ENCODE measurements at places on chromosomes 16 and 17.

DNA sequence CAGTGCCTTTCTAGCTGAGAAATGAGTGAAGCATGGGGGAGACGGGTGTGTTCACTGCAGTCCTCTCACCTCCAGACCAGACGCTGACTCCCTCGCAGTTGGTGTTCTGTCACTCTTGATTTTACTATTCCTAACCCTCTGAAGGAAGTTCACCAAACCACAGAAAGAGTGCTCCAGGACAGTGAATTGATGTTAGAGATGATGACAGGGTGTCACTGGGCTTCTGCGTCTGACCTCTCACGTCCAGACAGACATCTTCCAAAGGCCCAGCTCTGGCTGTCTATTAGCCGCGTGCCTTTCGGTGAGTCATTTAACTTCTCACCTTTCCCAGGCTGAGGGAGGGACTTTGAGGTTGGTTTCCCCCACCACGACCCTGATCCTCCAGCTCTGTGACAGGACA is 8.2 kb downstream of the CRAMP1 start:
- DNase-seq = no peak

DNA sequence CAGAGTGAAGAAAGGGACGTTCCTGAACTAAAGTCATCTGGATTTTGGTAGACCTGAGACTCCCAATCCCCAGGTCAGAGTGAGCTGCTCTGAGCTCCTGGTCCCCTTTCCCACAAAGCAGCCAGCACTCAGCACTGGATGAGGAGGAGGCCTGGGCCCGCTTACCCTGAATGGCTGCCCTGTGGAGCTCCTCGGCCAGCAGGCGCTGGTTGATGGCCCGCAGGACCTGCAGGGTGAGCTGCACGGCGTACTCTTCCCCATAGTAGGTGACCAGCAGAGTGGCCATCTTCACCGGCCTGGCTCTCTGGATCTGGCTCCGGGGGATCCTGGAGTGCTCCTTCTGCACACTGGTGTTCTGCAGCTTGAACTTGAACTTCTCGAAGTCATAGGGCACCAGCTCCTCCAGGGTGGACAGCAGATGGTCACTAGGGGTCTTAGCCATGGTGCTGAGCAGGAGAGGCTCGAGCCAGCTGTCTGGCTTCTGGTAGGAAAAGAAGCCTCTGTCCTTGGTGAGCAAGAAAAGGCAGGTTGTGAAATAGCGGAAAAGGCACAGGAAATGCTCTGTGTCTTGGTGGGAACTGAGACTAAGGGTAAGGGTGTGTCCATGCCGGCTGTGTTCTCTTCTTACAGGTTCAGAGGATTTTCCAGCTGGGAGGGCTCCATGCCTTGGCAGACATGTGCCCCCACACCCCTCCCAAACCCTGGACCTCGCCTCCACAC is at the start of gene MEFV:
Gene MEFV (minus strand): TSS at position 488 of the 720 bp plus-strand sequence. CDS start 46 bp downstream, at position 442.
- no peak for DNase-seq

- DNase-seq = no peak
Observed at GRCh38 chr17:4142107-4142900, 526 bp downstream of the ZZEF1 start.

DNA sequence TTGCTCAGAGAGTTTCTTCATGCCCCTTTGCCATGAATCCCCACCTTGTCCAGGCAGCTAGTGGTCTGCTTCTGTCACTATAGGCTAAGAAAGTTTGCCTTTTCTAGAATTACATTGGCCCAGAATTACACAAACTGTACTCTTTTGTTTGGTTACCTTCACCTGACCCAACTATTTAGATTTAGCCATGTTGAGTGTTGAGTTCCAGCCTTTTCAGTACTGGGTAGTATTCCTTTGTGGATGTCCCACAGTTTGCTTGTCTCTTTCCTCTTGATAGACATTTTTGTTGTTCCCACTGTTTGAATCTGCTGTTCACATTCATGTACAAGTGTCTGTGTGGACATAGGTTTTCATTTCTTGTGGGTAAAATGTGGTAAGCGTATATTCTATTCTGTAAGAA is 22.3 kb downstream of the USP10 start:
- no peak for DNase-seq

DNA sequence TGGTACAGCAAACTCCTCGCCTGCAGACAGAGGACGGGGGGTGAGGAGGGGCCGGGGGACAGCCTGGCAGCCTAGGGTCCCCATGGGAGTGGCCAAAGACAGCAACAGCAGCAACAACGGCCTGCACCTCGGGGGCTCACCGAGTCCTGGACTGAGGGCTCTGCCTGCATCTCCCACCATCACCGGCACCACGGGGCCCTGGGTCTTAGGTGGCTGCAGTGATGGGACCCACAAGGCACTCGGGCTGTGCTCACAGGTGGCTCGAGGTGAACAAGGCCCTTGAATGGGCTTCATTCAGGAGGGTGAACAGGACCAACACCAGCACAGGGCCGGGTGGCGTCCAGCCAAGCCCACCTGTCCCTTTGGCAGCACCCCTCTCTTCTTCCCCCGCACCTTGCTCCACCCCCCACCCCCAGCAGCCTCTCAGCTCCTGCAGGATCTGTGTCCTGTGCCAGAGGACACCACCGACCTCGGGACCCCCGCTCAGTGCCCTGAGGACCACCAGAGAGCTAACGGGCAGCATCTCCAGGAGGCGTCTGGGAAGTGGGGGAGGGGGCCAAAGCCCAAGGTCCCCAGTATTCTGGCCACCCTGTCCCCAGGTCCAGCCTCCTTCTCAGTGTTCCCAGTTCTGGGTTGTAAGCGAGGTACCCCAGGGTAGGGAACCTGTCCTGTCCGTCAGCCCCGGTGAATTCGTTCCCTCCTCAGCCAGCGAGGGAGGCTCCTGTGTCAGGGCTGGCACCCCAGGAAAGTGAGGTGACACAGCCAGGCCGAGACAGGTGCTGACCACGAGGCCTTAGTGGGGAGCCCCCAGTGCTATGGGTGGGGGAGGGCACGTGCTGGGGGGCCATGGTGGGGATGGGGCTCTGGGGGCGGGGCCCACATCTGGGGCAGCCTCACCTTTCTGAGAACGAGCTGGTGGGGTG is 94.3 kb downstream of the TBC1D16 start:
- no peak for DNase-seq

DNA sequence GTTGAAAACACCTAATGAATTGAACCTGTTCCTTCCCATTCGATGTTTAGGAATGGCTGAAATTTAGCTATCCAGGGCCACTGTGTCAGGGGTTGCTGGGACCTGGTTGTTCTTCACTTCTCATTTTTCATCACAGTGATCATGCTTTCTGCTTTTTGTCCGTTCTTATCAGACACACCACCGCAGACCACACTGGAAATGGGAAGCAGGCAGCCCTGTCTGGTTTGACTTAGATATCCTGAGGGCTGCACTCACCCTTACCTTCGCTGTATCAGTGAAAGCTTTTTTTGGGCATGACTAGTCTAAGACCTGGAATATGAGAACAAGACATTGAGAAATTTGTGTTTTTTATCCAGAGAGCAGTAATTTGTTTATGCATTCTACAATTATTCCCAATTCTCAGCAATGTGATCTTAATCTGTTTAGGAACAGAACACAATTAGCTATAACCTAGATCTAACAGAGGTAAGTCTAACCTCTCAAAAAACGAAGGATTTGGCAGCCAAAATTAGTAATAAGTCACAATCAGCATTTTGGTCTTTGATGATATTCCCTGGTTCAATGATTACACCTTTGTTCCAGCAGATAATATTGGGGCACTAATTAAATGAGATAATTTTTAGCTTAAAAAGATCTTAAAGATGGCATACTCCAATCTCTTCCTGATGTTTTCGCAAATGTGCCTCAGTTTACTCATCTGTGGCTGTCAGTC is 126.0 kb upstream of the GOT2 start:
- peak; percentile 92 for DNase-seq

DNA sequence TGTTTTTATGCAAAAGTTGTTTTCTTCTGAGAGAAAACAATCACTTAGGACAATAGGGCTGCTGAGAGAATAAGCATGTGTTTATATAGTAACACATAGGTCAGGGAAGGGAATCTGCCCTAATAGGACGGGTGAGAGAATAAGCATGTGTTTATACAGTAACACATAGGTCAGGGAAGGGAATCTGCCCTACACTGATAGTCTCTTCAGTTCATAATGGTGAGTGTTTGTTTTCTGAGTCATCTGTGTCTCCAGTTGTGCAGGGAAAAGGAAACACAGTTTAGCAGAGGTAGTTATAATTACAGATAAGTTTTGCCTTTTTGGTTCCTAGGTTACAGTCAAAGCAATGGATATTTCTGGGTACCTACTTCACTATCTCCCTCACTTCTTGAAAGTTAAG is 252.3 kb upstream of the CA10 start:
- no peak for DNase-seq

DNA sequence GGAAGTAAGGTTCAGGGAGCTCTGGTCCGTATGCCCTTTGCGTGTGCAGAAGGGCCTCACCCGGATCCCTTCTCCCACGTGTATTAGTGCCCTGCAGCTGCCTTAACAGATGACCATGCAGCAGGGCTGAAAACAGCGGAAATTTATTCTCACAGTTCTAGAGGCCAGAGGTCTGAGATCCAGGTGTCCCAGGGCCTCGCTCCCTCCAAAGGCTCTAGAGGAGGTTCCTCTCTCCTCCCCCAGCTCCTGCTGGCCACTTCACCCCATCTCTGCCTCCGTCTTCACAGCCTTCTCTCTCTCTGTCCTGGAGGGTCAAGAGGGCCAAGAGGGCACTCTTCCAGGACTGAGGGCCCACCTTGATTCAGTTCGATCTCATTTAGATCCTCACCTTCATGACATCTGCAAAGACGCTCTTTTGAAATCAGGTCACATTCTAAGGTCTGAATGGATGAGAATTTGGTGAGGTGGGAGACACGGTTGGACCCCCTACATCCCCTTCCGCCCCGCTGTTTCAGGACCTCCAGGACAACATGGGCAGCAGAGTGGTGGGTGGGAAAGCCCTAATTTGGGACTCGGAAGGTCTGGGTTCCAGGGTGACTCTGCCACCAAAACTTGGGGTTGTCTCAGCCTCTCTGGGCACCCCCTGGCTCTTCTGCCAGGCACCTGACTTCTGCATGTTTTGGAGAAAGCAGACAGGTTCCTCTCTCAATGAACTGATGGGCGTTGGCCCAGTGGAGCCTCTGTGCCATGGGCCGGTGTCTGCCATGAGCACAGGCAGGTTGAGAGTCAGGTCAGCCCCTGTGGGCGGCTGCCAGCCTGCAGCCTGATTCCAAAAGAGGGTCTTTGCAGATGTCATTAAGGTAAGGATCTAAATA is 361.2 kb downstream of the SEC14L1 start:
- no peak for DNase-seq

GRCh38 chr17:10741416-10742135 is 11.8 kb upstream of the TMEM220 start:
- no peak for DNase-seq

- no peak for DNase-seq
Observed at GRCh38 chr17:77376795-77377709, 236.3 kb downstream of the SEC14L1 start.

DNA sequence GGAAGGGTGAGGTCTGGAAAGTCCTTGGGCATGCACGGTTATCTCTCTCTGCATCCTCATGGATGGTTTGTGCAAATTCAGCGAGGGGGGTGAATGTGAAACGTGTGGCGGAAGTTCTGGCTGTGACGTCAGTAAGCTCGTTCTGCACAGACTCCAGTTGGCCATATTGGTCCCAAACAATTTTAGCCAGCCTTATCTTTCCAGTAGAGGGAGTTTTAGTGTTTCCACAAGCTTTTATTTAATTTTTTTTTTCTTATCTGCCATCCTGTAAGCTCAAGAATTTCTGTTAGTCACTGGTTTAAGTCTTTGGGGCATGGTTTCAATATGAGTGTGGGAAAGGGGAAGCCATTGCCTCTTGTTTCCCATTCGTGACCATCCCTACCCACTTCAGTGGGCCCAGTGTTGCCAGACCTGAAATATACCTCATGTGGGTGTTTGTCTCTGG is 39.0 kb downstream of the HLF start:
- no peak for DNase-seq

GRCh38 chr16:82405736-82406135 is 221.0 kb upstream of the CDH13 start:
- DNase-seq = no peak

DNA sequence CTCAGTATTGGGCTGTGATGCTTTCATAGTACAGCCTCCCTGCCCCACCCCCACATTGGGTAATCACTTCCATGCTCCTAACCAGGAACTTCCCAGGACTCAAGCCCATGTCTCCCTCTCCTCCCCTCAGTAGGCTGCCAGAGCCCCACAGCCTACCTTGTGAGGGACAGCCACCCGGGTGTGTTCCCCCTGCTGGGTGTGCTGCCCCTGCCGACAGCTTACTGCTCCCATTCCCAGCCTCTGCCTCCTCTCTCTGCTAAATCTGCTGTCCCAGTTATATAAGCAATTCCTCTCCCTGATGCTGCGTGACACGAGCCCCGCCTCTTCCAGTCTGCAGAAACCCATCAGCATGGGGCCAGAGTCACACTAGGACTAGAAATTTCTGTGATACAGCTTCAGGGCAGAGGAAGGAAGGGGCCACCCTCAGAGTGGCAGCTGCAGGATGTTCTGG is at the start of gene RSKR:
Gene RSKR (minus strand): TSS at position 255 of the 451 bp plus-strand sequence. CDS start 24 bp downstream, at position 231.
- DNase-seq = peak; percentile 48

DNA sequence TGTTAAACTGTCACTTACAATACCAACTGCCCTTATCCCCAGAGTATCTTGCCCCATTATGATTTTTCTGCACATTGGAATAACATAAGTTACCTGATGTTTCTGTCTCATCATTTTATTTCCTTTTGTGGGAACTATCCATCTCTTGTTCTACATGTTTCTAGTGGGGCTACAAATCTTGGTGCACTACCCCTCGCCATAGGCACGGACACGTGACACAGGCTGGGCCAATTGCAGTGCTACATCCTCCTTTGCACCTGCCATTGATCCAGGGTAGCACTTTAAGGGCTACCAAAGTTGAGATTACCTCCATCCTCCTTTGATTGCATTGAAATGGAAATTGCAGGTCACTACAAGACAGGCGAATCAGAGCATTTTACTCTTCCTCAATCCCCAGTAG is 14.2 kb upstream of the SYT17 start:
- DNase-seq = no peak

DNA sequence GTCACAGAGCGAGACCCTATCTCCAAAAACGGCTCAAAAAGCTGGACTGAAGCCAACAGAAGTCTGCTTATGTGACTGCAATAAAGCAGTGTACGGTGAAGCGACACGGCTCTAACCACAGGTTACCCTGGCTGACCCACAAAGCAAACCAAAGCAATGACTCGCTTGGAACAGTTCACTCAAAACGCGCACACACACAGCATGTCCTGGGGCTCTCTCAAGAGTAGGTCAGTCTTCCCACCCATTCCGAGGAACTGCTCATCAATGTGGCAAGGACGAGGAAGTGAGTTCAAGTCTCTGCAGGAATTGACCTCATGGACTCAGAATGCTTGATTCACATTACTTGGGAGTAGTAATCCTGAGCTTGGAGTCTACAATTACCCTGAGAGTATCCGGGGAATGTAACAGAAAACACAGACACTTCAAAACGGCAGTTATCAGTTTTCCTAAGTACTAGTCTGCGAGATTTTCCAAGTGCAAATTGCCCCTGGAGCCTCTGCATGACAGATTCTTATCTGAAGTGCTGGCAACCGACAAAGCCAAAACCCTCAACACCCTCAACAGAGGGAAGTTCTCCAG is 25.4 kb downstream of the PELP1 start:
- peak; percentile 41 for DNase-seq

DNA sequence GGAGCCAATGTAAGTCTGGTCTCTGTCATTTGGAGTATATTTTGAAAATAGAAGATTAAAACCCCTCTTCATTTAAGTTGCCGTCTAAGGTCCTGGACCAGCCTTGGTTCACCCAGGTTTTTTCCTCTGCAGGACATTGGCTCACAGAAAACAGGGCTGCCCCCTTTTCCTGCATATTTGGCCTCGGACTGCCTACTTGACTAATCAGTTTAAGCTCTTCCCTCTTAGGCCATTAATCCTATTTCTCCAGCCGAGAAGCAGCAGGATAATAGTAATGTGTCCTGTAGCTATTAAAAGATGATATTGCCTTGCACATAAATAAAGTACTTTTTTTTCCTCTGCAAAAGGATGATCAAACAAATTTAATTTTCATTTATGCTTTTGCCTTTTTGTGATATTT is 52.1 kb downstream of the PRKCA start:
- no peak for DNase-seq

All from hematopoietic multipotent progenitor cell (in vitro differentiated cells).